ENCODE measurements at places on chromosomes 4 and X.
A peak's percentile ranks its signal among the peaks of the same experiment; 100 is the strongest.

- H3K4me3 ChIP-seq = no peak overlapping the region
- no peak overlapping the region for H3K27ac ChIP-seq
- no peaks in the 10 kb centered on the region for H3K4me1 ChIP-seq
- DNase-seq = no peak
These were observed 280.5 kb downstream of the GPM6A start for GRCh38 chr4:175531405-175532091.

- peaks cover 18% of the 10 kb centered on the region for H3K36me3 ChIP-seq
- H3K4me3 ChIP-seq = peak overlapping the region; percentile 93
- H3K27me3 ChIP-seq = no peaks in the 10 kb centered on the region
- peaks cover 13% of the 10 kb centered on the region for H3K4me1 ChIP-seq
These were observed 9.6 kb downstream of the CC2D2A start for GRCh38 chr4:15479089-15479912.

DNA sequence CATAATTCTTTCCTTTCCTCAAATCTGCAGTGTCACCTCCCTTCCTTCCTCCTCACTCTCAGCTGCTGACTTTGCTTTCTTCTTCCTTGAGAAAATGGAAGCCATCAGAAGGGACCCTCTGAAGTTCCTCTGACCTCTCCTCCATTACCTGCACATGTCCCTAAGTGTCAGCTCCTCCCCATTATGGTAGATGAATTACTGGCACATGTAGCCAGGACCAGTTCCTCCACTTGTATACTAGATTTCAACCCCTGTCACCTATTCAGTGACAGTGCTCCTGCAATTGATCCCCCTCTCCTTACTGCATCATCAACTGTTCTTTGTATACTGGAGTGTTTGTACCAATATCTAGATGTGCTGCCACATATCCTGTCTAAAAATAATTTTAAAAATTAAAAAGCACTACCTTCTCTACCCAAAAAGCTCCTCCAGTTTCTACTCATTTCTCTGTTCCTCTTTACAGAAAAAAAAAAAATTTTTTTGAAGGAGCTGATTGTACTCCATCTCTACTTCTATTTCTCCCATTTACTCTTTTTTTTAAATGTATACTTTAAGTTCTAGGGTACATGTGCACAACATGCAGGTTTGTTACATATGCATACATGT lies 78.6 kb downstream of the CLCN5 start:
- H3K27ac ChIP-seq = no peak overlapping the region
- no peak overlapping the region for H3K4me3 ChIP-seq
- no peak for DNase-seq
- no peaks in the 10 kb centered on the region for H3K36me3 ChIP-seq

- H3K27ac ChIP-seq = no peak overlapping the region
- H3K27me3 ChIP-seq = no peaks in the 10 kb centered on the region
- DNase-seq = no peak
- H3K36me3 ChIP-seq = no peaks in the 10 kb centered on the region
These were observed 29.8 kb downstream of the DYNLT3 start for GRCh38 chrX:37817579-37817978.

DNA sequence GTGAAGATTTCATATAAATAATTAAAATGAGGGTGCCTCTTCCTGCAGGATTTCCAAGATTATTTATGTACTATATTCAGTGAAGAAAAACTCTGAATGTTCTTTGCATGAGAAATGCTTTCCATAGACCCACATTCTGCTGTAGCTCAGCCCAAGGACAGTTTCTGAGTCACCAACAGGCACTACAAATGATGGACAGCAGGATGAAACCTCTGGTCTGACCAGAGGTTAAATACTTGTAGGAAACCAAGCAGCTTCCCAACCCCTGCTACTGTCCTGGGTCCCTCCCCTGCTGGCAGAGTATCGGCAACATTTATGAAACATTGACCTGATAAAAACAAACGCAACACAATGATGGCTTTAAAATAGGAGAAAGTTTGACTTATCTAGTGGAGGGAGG lies 73.1 kb downstream of the CXXC4 start:
- peaks cover 30% of the 10 kb centered on the region for H3K4me1 ChIP-seq
- H3K27ac ChIP-seq = no peak overlapping the region
- H3K27me3 ChIP-seq = no peaks in the 10 kb centered on the region
- H3K36me3 ChIP-seq = no peaks in the 10 kb centered on the region

DNA sequence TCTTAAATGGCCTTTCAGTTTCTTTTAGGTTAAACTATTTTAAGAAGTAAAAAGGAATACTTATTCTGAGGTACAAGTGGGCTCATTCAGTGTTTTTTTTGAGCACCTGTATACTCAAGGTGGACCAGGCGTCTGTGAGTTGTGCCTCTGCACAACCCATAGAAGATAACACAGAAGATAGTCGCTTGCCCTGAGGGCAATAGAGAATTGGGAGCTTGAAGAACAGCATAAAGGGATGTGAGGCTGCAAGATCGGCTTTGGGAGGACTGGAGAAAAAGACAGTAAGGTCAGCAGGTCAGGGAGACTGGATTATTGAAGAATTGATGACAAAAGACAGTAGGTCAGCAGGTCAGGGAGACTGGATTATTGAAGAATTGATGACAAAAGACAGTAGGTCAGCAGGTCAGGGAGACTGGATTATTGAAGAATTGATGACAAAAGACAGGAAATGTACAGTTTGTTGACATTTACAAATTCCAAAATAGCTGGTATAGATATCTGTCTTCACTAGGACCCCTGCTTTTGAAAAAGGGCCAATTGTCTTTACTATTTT lies 3.1 kb downstream of the CPE start:
- H3K36me3 ChIP-seq = no peaks in the 10 kb centered on the region
- H3K4me3 ChIP-seq = no peak overlapping the region
- H3K27ac ChIP-seq = no peak overlapping the region
- peaks cover 71% of the 10 kb centered on the region for H3K4me1 ChIP-seq

DNA sequence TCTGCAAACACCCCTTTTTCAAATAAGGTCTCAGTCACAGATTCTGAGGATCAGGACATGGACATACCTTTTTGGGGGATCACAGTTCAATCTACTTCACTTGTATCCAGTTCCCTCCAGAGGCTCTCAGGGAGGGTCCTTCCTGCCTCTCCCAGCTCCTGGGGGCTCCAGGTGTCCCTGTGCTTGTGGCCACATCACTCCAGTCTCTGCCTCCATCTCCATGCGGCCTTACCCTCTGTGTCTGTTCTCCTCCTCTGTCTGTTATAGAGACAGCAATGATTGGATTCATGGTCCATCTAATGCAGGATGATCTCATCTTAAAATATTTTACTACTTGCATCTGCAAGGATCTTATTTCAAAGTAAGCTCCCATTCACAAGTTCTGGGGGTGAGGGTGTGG lies 269.6 kb downstream of the ASMT start:
- no peaks in the 10 kb centered on the region for H3K27me3 ChIP-seq
- H3K27ac ChIP-seq = no peak overlapping the region
- H3K4me1 ChIP-seq = no peaks in the 10 kb centered on the region
- peaks cover 2% of the 10 kb centered on the region for H3K36me3 ChIP-seq
- H3K4me3 ChIP-seq = no peak overlapping the region

- H3K27me3 ChIP-seq = no peaks in the 10 kb centered on the region
- H3K4me1 ChIP-seq = peaks cover 6% of the 10 kb centered on the region
- DNase-seq = no peak
- H3K27ac ChIP-seq = no peak overlapping the region
- no peak overlapping the region for H3K4me3 ChIP-seq
- no peaks in the 10 kb centered on the region for H3K36me3 ChIP-seq
These were observed 158.1 kb downstream of the BCOR start for GRCh38 chrX:39939678-39940077.

DNA sequence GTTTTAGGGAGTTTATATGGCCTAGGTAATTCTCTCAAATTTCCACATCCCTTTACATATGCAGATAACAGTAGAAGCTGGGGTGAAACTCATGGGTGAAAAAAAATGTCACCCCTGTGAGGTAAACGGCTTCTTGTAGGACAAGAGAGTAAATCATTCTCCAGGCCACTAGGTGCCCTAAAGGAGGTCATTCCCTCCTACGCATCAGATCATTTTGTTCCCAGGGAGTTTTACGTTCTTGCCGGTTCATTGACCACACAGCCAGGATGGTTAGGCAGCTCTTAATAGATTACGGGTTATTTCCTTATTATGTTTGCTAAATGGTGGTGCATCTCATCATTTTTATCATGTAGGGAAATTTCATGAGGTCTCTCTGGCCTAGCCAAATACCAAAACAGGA lies 225.8 kb upstream of the NOCT start:
- no peak for DNase-seq
- no peaks in the 10 kb centered on the region for H3K27me3 ChIP-seq
- H3K36me3 ChIP-seq = no peaks in the 10 kb centered on the region
- no peak overlapping the region for H3K27ac ChIP-seq

DNA sequence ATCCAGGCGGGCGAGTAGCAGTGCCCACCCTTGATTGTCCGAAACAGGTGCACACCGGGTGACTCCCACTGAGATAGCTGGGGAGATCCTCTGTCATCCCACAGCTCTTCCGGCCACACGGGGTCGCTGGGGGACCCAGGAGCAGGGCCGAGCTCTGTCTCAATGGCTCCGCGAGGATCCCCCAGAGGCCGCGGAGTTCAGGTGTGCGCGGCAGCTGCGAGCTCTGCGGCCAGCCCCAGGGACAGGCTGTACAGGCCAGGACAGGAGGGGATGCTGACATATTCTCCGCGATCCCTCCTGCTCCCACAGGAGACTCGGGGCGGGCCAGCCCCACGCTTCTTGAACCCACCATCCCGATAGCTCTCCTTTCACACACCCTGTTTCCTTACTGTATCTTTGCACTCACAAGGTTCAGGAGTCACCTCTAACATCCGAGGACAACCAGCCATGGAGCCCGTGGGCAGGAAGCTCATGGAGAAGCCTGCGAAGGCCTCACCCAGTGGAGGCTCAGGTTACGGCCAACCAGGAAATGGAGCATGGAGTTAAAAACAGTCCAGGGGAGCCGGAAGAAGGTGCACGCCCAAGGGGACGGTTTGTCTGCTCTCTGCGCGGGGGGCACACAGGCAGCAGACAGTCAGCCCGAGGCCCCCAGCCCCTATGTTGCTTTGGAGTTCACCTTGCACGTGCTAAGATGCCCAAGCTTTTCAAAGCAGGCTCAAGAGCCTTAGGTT lies 77.9 kb upstream of the AMELX start:
- no peak overlapping the region for H3K4me3 ChIP-seq
- H3K4me1 ChIP-seq = peaks cover 2% of the 10 kb centered on the region
- no peak overlapping the region for H3K27ac ChIP-seq
- H3K27me3 ChIP-seq = no peaks in the 10 kb centered on the region

DNA sequence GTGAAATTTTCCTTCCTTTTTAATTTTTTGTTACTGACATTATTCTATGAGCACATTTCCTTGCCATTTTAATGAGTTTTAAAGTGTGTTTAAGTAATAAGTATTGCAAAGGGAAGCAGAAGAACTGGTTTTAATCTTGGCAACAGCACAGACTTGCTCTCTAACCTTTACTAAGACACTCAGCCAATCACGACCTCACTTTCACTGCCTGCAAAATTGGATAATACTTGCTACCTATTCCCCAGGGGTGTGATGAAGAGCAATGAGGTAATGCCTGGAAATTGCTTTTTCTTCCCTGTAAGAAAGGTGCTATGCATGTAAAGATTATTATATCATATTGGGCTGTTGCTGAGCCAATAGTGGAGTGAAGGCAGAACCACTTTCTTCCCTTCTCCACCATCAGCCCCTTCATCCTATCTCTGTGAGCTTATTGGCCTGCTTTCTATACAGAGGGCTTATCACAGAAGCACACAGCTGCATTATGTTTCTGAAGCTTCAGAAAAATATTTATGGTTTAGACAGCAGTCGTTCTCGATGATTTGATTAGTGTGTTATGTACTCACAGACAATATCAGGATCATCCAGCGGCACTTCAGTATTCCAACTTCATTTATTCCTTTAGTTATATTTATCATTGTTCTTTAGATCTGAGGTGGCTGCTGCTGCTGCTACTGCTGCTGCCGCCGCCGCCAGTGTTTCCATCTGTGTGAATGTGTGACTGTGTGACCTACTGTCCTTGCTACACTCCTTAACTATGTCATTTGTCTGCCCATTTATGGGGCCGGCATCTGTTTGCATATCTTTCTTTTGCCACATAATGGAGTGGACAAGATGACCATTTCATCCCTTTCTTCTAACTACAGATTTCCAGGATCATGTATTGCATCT lies 255.1 kb downstream of the C4orf33 start:
- no peaks in the 10 kb centered on the region for H3K36me3 ChIP-seq
- no peak overlapping the region for H3K27ac ChIP-seq
- H3K4me3 ChIP-seq = no peak overlapping the region
- no peak for DNase-seq
- no peaks in the 10 kb centered on the region for H3K27me3 ChIP-seq

DNA sequence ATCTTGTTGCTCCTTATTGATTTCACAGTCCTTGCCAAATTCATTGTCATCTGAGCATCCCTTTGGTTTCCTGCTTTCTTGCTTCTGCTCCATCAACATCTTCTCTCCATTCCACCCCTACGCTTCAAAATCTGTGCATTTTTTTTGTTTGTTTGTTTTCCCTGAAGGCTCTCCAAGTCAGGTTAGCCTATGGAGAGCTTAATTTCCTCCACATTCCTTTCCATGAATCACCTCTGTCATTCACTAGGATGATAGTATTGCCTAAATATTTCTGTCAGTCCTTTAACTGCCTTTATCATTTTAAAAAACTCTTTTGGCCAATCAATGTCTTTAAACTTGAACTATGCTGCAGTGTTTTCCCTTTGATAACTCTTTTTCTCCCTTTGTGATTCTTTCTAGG lies 67.7 kb downstream of the PPARGC1A start:
- DNase-seq = no peak
- H3K27ac ChIP-seq = no peak overlapping the region
- H3K4me3 ChIP-seq = no peak overlapping the region
- no peaks in the 10 kb centered on the region for H3K36me3 ChIP-seq
- no peaks in the 10 kb centered on the region for H3K27me3 ChIP-seq
- H3K4me1 ChIP-seq = peaks cover 2% of the 10 kb centered on the region

GRCh38 chr4:23040539-23040938 lies 347.8 kb downstream of the GBA3 start:
- no peak overlapping the region for H3K4me3 ChIP-seq
- H3K4me1 ChIP-seq = no peaks in the 10 kb centered on the region
- peaks cover 3% of the 10 kb centered on the region for H3K27me3 ChIP-seq
- H3K27ac ChIP-seq = no peak overlapping the region
- no peak for DNase-seq
- no peaks in the 10 kb centered on the region for H3K36me3 ChIP-seq

- no peak overlapping the region for H3K4me3 ChIP-seq
- H3K27me3 ChIP-seq = peaks cover 6% of the 10 kb centered on the region
- DNase-seq = no peak
- no peak overlapping the region for H3K27ac ChIP-seq
- no peaks in the 10 kb centered on the region for H3K36me3 ChIP-seq
- no peaks in the 10 kb centered on the region for H3K4me1 ChIP-seq
These were observed 55.5 kb upstream of the PROM1 start for GRCh38 chr4:16139066-16139945.

DNA sequence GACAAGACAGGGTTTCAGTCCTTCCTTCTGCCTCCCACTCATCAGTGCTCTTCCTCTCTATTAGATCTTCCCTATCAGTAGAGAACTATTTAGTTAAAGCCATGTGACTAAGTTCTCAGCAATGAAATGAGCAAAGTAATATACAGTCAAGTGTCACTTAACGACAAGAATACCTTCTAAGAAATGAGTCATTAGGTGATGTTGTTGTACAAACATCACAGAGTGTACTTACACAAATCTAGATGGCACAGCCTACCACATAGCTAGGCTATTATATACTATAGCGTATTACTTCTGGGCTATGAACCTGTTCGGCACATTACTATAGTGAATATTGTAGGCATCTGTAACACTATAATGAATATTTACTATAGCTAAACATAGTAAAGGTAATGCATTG lies 71.3 kb downstream of the POU4F2 start:
- DNase-seq = no peak
- H3K27me3 ChIP-seq = peaks cover 3% of the 10 kb centered on the region
- no peaks in the 10 kb centered on the region for H3K36me3 ChIP-seq
- no peak overlapping the region for H3K27ac ChIP-seq

- H3K4me3 ChIP-seq = no peak overlapping the region
- no peak for DNase-seq
- no peaks in the 10 kb centered on the region for H3K36me3 ChIP-seq
- no peak overlapping the region for H3K27ac ChIP-seq
- no peaks in the 10 kb centered on the region for H3K27me3 ChIP-seq
These were observed 5.7 kb upstream of the DGAT2L6 start for GRCh38 chrX:70171624-70172023.

Measured in mesothelial cell of epicardium (in vitro differentiated cells).